Activated CD4-positive, alpha-beta T cell treated with anti-CD3 and anti-CD28 coated beads, Interleukin-2, amount 10 ng/mL, durations not matched to agents 7 days and 5 days (primary cell): ENCODE measurements at places on chromosomes 12 and 14. TPM values are rescaled to one million over a fixed set of nuclear protein-coding genes. Genes with fewer than 3 reads are reported as not detected.
A peak's percentile ranks its signal among the peaks of the same experiment; 100 is the strongest.

DNA sequence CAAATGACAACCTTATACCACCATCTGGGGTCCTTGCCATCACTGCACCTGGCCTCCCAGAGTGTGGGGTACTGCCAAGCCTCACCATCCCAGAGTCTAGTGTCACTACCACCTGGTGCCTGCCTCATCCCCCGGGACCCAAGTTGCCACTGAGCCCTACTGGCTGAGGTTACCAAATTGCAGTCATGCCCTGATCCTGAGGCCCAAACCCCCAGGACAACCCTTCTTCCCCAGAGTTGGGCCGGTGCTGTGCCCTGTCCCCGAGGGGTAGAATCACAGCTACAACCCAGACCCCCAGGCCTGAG lies 8.4 kb upstream of the SFSWAP start:
- peaks cover 4% of the 10 kb centered on the region for H3K27me3 ChIP-seq
- H3K27ac ChIP-seq = no peak overlapping the region
- DNase-seq = no peak
- H3K4me1 ChIP-seq = peaks cover 2% of the 10 kb centered on the region

DNA sequence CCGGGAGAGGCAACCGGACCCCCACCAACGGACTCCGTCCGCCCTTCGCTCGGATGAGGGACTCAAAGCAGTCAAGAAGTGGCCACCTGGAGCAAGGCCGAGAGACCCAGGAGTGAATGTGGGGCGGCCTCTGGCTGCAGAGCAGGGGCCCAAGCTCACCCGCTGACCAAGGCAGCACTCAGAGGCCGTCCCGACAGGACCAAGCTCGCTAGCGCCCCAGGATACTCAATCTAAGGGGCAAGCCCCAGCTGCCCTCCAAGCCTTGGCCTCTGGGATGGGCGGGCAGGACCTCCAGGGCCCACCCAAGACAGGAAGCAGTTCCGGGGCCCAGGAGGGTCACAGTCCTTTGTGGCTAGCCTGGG lies 936 bp downstream of the AKT1 start:
- H3K4me1 ChIP-seq = peaks cover 53% of the 10 kb centered on the region
- DNase-seq = no peak
- peak overlapping the region; percentile 89 for H3K4me3 ChIP-seq
- peaks cover 6% of the 10 kb centered on the region for H3K27me3 ChIP-seq
- H3K36me3 ChIP-seq = peaks cover 6% of the 10 kb centered on the region

DNA sequence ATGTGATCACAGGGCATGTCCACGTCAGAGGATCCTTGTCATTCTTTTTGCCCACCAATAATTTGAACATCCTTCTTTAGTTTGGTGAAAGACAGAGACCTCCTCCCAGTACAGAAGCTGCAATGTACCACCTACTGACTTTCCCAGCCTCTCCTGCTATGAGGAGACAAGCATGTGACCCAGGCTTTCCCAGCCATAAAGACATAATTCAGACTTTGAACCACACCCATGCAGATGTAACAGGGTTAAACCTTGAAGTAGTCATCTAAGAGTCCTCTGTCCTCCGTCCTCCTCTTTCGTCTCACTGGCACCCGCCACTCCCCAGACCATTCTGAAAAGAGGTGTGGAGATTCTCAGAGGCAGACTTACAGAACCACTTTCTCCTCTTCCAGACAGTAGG lies 120.8 kb downstream of the KCNK10 start:
- H3K36me3 ChIP-seq = no peaks in the 10 kb centered on the region
- no peaks in the 10 kb centered on the region for H3K4me1 ChIP-seq
- H3K27ac ChIP-seq = no peak overlapping the region
- peaks cover 11% of the 10 kb centered on the region for H3K27me3 ChIP-seq
- H3K4me3 ChIP-seq = no peak overlapping the region

- no peaks in the 10 kb centered on the region for H3K27me3 ChIP-seq
- no peak for DNase-seq
- H3K36me3 ChIP-seq = no peaks in the 10 kb centered on the region
- no peak overlapping the region for H3K4me3 ChIP-seq
- no peak overlapping the region for H3K27ac ChIP-seq
- peaks cover 1% of the 10 kb centered on the region for H3K4me1 ChIP-seq
Observed at GRCh38 chr12:123891516-123892179, 81.0 kb downstream of the CCDC92 start.

GRCh38 chr14:36056845-36057244 lies 119.7 kb downstream of the PTCSC3 start:
- H3K27me3 ChIP-seq = peaks cover 17% of the 10 kb centered on the region
- H3K4me3 ChIP-seq = no peak overlapping the region
- no peak for DNase-seq
- no peak overlapping the region for H3K27ac ChIP-seq
- no peaks in the 10 kb centered on the region for H3K4me1 ChIP-seq
- H3K36me3 ChIP-seq = no peaks in the 10 kb centered on the region

DNA sequence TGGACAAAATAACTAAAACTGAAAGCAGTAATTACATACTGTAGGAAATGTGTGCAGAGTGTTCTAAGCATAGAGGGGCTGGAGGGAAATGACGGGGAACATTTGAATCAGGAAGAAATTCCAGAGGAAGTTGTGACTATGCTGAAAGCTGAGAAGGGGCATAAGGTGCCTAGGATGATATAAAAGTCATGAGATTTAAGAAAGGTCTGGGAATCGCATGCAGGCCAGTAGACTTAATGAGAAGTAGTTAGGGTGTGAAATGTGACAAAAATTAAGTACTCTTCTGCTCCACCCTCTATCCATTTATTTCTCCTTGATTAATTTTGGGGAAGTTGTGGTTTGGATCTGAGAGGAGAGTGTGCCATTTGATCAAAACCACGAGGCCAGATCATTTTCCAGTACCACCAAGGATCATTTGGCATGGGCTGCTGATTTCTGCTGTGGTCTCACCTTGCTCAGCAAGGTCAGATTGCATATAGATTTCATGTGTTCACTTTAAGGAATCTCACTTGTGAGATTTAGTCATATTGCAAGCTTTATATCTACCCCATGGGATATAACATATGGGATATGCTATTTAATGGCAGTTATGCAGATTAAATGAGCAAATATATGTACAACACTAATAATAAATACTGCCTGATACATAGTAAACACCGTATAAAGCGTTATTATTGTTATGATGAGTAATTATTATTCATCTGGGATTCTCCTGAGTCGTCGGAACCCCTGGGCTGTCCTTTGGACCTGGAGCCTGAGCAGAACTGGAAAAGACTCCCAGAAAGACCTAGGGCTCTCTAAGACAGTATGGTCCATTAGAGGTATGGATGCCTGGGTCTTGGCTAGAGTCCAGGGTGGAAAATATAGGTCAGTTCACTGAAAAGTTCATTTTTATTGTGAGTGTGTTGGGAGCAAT lies 72.3 kb downstream of the SRGAP1 start:
- DNase-seq = no peak
- H3K27me3 ChIP-seq = no peaks in the 10 kb centered on the region
- no peaks in the 10 kb centered on the region for H3K4me1 ChIP-seq
- no peak overlapping the region for H3K27ac ChIP-seq

GRCh38 chr14:36208690-36209278 lies 32.3 kb upstream of the PTCSC3 start:
- no peak overlapping the region for H3K27ac ChIP-seq
- H3K4me3 ChIP-seq = no peak overlapping the region
- no peak for DNase-seq
- H3K36me3 ChIP-seq = no peaks in the 10 kb centered on the region
- peaks cover 12% of the 10 kb centered on the region for H3K27me3 ChIP-seq

DNA sequence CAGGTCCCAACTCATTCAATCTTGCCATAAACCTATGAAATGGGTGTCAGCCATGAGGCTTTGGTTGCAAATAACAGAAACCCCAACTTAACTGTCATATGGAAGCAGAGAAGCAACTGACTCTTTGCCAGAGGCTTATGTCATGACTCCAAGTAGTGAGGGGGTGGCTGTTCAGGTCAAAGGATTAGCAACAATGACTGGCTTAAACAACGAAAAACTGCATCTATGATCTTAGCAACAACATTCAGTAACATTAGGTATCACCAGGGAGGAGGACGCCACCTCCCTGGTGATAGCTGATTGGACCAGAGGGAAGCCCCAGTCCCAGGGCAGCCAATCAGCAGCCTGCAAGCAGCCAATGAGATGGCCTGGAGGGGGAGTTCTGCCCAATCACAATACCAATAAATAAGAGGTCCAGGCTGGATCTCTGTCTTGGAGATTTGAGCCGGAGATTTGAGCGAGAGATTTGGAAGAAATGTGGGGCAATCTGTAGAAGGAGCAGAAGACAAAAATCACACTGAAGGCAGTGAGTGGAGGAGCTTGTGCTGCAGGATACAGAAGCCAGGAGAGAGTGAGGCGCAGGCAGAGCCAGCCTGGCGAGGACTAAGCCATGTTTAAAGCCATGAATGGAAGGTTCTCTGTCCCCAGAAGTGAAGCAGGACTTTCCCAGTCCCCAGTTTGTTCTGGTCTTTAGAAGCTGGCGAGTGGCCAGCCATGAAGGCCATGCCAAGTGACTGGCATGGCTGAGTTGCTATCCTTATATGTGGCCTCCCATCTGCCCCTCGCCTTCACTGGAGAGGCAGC lies 93.3 kb downstream of the CALM1 start:
- no peak for DNase-seq
- H3K4me1 ChIP-seq = no peaks in the 10 kb centered on the region
- no peak overlapping the region for H3K27ac ChIP-seq
- no peaks in the 10 kb centered on the region for H3K36me3 ChIP-seq
- no peaks in the 10 kb centered on the region for H3K27me3 ChIP-seq

GRCh38 chr14:88354358-88354757 lies 31.1 kb upstream of the SPATA7 start:
- no peaks in the 10 kb centered on the region for H3K27me3 ChIP-seq
- no peak overlapping the region for H3K27ac ChIP-seq
- no peaks in the 10 kb centered on the region for H3K4me1 ChIP-seq
- no peaks in the 10 kb centered on the region for H3K36me3 ChIP-seq
- DNase-seq = no peak
- H3K4me3 ChIP-seq = no peak overlapping the region

- peaks cover 4% of the 10 kb centered on the region for H3K27me3 ChIP-seq
- H3K27ac ChIP-seq = no peak overlapping the region
- no peaks in the 10 kb centered on the region for H3K36me3 ChIP-seq
- H3K4me1 ChIP-seq = no peaks in the 10 kb centered on the region
- DNase-seq = no peak
Observed at GRCh38 chr14:69863083-69863482, 16.1 kb upstream of the SMOC1 start.

DNA sequence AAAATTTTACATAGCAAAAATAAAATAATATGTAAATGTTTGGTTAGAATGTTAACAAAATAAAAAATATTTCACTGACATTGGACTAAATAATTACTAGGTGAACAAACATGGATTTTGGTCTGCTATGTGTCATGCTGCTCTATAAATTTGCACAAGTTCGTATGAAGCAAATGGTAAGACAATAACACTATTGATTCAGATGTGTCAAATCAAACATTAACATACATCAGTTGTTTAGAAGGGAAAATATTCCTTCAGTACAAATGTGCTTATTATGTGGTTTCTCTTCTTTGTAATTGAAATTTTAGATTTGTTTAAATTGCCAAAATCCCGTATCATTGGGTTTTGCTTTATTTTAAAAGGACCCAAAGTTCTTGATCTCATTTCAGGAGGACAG lies 46.9 kb downstream of the PAWR start:
- no peaks in the 10 kb centered on the region for H3K36me3 ChIP-seq
- H3K27ac ChIP-seq = no peak overlapping the region
- no peaks in the 10 kb centered on the region for H3K27me3 ChIP-seq
- no peak overlapping the region for H3K4me3 ChIP-seq

DNA sequence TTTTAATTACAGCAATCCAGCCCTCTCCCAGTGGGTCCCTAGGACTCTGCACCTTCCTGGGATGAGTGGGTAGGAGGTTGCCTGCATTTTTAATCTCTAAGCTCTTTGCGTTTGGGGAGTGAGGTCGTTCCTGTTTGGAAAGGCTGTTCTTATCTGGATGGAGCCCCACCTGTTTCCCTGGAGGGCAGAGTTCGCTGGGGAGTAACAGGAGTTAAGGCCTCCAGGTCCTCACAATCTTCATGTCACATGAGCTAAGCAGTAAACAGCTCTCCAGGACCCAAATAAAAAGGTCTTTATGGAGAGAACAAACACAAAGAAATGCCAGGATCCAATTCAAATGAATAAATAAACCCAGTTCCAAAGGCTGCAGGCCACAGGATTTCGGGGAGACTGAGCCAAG lies 56.0 kb upstream of the RFLNA start:
- H3K4me3 ChIP-seq = no peak overlapping the region
- H3K4me1 ChIP-seq = no peaks in the 10 kb centered on the region
- H3K36me3 ChIP-seq = peaks cover 2% of the 10 kb centered on the region
- H3K27me3 ChIP-seq = no peaks in the 10 kb centered on the region
- DNase-seq = no peak

GRCh38 chr12:88308825-88309224 lies 166.7 kb downstream of the TMTC3 start:
- no peak overlapping the region for H3K4me3 ChIP-seq
- H3K27me3 ChIP-seq = no peaks in the 10 kb centered on the region
- no peaks in the 10 kb centered on the region for H3K36me3 ChIP-seq
- no peaks in the 10 kb centered on the region for H3K4me1 ChIP-seq
- no peak overlapping the region for H3K27ac ChIP-seq

DNA sequence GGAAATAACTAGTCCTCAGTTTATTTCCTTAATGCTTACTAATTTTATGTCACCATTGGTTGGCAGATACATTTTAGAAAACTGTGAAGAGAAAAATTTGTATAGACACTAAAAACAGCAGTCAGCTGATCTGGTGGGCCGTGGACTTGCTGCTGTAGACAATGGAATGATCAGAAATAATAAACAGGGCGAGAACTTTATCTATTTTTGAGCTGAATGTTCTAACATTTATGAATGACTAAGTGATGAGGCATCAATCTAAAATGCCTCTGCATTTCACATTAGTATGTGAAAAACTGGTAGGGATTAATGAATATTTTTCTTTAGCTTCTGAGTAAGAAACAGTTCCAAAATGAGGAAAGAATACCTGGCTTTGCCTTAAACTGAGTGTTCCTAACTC lies 24.8 kb upstream of the PKP2 start:
- H3K36me3 ChIP-seq = no peaks in the 10 kb centered on the region
- H3K27ac ChIP-seq = no peak overlapping the region
- no peaks in the 10 kb centered on the region for H3K4me1 ChIP-seq
- peaks cover 3% of the 10 kb centered on the region for H3K27me3 ChIP-seq
- no peak for DNase-seq

The PTPRR gene
- total RNA-seq = not detected

The ATN1 gene
- total RNA-seq = 27.6 TPM
